ENCODE measurements at places on chromosomes 5 and 9. TPM values are rescaled to one million over a fixed set of nuclear protein-coding genes. Genes with fewer than 3 reads are reported as not detected.

GRCh38 chr5:117801583-117801982 lies 1186.8 kb downstream of the DTWD2 start:
- no peaks in the 10 kb centered on the region for H3K27me3 ChIP-seq
- H3K36me3 ChIP-seq, result peaks cover 2% of the 10 kb centered on the region
- H3K4me3 ChIP-seq, result no peak overlapping the region
- DNase-seq, result no peak
- H3K4me1 ChIP-seq, result no peaks in the 10 kb centered on the region

ADAMTS19 gene
- 3.0 TPM for total RNA-seq

PTGDS gene
- total RNA-seq, result not detected

SMIM32 gene
- total RNA-seq, result 0.18 TPM

- DNase-seq, result no peak
- peaks cover 36% of the 10 kb centered on the region for H3K27me3 ChIP-seq
- no peaks in the 10 kb centered on the region for H3K36me3 ChIP-seq
Measured at GRCh38 chr5:154513669-154514084, 35.6 kb upstream of the HAND1 start.

DNA sequence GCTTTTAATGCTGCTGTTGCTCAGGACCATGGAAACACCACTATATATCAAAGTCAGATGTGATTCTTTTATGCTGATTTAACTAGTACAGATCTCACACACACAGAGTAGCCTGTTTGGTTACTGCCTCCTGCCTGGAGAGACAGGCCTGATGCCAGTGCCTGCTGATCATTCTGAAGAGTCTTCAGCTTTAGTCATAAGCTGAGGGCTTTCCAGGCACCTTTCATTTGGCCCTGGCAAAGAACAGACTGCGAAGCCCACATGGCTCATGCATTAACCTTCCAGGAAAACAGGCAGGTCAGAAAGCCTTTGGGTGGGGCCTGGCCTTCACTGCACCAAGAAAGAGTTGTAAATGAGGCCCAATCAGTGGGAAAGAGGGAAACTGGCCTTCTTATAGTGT lies 144.7 kb downstream of the SAXO1 start:
- H3K27ac ChIP-seq, result peak overlapping the region; percentile 36
- H3K36me3 ChIP-seq, result peaks cover 11% of the 10 kb centered on the region
- H3K4me1 ChIP-seq, result peaks cover 8% of the 10 kb centered on the region
- no peaks in the 10 kb centered on the region for H3K27me3 ChIP-seq
- no peak for DNase-seq

DNA sequence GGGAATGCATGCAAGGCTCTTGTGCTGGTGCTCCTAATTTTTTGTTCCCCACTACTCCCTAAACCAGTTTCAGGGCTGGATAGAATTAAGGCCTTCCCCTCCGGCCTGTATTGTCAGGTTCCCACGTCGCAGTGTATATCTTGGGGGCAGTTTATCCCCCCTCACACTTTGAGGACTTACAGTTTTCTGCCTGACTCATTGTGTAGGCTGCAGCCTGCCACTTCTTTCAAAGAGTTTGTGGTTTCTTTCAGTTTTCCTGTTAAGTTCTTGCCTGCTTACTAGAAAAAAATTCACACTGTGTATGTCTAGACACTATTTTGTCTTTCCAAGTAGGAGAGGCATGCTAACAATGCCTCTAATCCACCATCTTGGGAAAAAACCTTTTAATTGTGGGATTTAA lies 28.4 kb upstream of the BTNL3 start:
- no peak overlapping the region for H3K27ac ChIP-seq
- H3K36me3 ChIP-seq, result no peaks in the 10 kb centered on the region
- H3K4me1 ChIP-seq, result no peaks in the 10 kb centered on the region
- DNase-seq, result no peak
- peaks cover 5% of the 10 kb centered on the region for H3K27me3 ChIP-seq

SPINK1 gene
- total RNA-seq, result not detected

- no peaks in the 10 kb centered on the region for H3K36me3 ChIP-seq
- H3K4me3 ChIP-seq, result no peak overlapping the region
- H3K27me3 ChIP-seq, result no peaks in the 10 kb centered on the region
- H3K27ac ChIP-seq, result no peak overlapping the region
- H3K4me1 ChIP-seq, result no peaks in the 10 kb centered on the region
Measured at GRCh38 chr9:90189306-90189705, 453.3 kb downstream of the DIRAS2 start.

- no peaks in the 10 kb centered on the region for H3K27me3 ChIP-seq
- peaks cover 32% of the 10 kb centered on the region for H3K4me1 ChIP-seq
- peak overlapping the region; percentile 93 for H3K4me3 ChIP-seq
- peak overlapping the region; percentile 84 for H3K27ac ChIP-seq
- H3K36me3 ChIP-seq, result peaks cover 7% of the 10 kb centered on the region
Measured at GRCh38 chr9:136409557-136410455, 608 bp downstream of the ENTR1 start.

ZNF883 gene
- 8.7 TPM for total RNA-seq

DNA sequence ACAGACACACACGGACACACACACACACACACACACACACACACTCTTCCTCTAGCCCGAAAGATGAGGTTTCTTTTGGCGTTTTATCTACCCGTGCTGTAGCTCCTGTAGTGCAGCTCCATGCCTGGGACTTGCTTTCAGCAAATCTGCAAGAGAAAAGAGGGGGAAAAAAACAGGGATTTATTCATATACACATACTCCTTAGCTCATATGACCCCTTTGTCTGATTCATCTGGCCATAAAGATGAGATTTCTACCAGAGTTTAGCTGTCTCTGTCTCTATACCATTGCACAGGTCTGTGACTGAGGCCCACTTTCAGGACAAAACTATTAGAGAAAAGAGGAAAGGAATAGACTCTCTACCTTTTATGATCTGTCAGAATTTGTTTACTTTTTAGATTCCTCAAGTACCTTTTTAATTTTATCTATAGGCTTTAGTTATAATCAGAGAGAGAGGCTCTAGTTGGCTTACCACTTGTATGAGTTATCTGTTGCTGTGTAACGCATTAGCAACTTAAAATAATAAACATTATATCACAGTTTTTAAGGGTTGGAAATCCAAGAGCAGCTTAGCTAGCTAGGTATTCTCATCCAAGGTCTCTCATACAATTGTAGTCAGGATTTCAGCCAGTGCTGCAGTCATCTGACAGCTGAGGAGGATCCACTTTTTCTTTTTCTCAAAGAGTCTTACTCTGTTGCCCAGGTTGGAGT lies 14.7 kb downstream of the SNX2 start:
- H3K4me1 ChIP-seq, result peaks cover 12% of the 10 kb centered on the region
- H3K4me3 ChIP-seq, result no peak overlapping the region
- no peaks in the 10 kb centered on the region for H3K27me3 ChIP-seq
- peaks cover 30% of the 10 kb centered on the region for H3K36me3 ChIP-seq

SLC34A1 gene
- total RNA-seq, result 0.16 TPM

GLIPR2 gene
- total RNA-seq, result 21.5 TPM

DNA sequence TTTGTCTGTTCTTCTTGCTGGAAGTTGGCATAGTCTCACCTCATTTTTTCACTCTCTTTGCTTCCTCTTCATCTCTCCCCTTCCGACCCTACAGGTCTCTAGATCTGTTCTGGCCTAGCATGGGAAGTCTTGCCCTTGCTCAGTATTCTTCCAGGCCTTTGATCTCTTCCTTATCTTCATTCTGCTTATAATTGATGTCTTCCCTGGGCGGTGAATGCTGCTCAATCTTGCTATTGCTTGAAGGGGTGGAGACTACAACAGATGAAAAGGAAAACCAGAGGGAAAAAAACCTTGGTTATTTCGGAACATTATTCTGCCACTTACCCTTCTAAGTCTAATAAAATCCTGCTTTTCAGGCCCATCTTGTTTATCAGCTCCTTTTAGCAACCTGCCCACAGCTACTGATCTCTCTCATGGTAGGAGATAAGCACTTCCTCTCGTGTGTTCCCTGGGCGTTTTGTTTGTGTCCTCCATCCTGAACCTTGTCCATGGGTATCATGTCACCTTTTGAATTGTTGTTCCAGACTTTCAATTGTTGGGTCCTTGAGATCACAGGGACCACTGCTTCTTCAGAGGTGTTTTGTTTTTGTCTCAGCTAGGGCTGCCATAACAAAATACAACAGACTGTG lies 375.6 kb downstream of the ADGRV1 start:
- DNase-seq, result no peak
- no peaks in the 10 kb centered on the region for H3K27me3 ChIP-seq
- H3K4me3 ChIP-seq, result no peak overlapping the region
- peaks cover 20% of the 10 kb centered on the region for H3K4me1 ChIP-seq
- peaks cover 3% of the 10 kb centered on the region for H3K36me3 ChIP-seq
